ENCODE measurements at places on chromosomes 5 and 9.

- no peak for DNase-seq
Observed at GRCh38 chr9:14529054-14529453, 164.2 kb downstream of the ZDHHC21 start.

GRCh38 chr9:136604823-136605525 lies 57.7 kb upstream of the EGFL7 start:
- no peak for DNase-seq

DNA sequence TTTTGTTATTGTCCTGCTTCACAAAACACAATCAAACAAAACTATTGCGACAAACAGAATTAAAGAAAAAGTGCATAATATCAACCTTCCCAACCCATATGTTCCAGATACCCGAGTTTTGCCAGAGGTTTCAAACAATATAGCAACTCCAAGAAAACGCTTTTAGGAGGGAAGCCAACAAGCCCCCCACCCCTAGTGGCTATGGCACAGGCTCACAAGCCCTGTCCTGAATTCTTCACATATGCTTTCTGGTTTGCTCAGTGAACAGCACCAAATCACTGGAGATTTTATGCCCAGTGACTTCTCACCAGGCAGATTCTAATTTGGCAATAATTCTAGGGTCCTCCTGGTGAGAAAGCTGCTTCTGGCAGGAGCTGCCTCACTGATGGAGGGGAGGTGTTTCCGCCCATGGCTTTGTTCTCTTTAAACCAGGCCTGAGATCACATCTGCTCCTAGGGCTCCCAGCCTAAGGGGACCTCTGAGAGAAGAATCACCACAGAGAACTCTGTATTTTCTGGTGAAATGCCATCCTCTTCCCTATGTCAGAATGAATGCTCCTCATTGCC lies 1982.4 kb downstream of the EFNA5 start:
- no peak for DNase-seq

DNA sequence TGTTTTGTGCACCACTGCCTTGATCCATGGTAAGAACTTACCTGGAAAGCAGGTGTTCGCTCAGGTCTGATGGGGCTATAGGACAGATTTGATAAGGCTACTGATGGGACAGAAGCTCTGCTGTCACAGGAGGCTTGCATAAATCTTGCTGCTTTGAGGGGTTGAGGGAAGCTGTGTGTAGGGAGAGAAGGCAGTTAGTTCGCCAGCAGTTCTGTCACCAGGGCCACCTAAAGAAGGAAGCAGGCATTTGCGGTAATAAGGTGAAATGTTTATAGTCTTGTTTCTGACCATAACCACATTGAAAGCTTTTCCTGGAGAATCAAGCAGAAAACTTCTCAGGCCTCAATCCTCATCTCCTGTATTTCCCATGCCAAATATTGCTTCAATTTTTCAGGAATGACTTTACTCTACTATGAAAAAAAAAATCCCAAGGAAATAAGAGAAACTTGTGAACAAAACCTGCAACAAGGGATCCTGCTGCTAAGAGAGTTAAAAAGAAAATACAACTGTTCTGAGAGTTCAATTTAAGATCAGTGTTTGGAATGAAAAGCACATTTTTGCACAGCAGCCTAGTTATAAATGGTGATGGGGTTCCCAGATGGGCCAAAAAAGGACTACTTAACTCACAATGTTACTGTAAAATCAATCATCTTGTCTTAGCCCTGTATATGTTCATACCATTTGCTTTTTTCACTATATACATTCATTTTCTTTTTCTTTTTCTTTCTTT lies 122.0 kb upstream of the RANBP3L start:
- no peak for DNase-seq

DNA sequence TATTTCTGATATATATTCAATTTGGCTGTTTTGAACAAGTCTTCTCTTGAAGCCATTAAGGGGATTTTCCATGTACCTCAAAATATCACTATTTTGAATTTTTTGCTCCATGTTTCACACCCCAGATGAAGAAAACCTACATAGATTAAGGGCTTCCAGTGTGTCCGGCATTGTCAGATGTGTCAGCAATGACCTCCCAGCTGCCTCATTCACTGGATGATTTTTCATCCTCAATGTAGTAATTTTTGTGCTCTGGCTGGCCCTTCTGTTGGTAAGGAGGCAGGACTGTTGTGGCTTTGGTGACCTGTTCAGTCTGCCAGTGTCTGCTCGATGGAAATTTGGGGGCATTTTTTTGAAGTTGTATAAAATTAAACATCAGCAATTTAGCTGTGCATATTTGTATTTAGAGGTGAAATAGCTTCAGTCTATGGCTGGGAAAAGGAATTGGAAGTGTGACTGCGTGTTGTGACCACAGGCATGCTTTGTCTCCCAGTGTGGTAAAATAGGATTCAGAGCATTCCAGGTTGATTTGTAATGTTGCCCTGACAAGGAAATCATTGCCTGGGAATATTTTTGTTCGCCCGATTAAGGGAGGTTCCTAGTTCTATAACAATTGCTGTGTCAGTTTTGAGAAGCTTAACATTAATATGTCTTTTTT lies 312.4 kb downstream of the ARHGEF28 start:
- no peak for DNase-seq

- no peak for DNase-seq
Observed at GRCh38 chr9:21873540-21874221, 71.2 kb downstream of the MTAP start.

DNA sequence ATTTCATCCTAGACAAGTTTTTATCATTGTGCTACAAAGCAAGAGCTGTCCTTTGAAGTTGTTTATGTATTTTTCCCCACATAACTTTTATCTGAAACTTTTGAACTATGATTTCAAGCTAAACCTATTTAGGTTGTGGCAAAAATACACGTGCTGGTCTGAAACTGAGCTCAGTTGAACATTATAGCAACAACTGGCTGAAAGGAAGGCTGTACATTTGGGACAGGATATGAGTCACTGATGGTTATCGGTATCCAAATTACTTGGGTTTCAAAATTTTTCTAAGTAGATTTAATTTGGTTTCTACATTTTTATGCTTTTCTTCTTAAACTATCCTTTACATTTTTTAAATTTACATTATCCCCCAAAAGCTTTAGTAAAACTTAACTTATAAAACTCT lies 627.3 kb upstream of the NUDT12 start:
- no peak for DNase-seq
